ENCODE measurements at places on chromosomes 5 and 9.

GRCh38 chr5:174348311-174348981 lies 302.9 kb downstream of the NSG2 start:
- DNase-seq: no peak

DNA sequence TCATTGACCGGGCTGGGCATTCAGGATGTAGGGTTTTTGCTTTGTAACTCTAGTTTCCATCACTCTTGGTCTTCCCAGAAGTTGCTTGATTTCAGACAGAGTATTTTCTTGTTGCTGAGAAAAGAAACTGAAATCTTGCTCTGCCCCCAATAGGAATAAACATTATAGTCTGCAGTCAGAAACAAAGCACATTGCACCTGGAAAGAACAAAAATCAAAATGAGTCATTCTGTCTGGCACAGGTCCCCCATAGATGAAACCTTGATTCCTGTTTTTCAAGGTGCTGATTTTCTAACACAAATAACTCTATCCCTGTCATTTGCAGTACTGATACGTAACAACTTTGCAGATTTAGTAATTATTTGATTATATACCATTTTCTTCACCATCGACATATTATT lies 232.1 kb downstream of the FBXO4 start:
- no peak for DNase-seq

DNA sequence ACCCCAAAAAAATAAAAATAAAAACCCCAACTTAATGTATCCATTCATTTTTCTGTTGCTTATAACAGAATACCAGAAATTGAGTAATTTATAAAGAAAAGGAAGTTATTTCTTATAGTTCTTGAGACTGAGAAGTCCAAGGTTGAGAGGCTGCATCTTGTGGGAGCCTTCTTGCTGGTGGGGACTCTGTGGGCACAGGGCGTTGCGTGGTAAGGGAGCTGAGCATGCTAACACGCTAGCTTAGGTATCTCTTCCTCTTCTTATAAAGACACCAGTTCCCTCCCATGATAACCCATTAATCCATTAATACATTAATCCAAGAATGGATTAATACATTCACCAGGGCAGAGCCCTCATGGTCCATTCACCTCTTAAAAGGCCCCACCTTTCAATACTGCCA lies 150.9 kb downstream of the ZSWIM6 start:
- no peak for DNase-seq

GRCh38 chr5:96642281-96642640 lies 19.9 kb upstream of the CAST start:
- DNase-seq: no peak

- no peak for DNase-seq
Measured at GRCh38 chr9:95494022-95494415, 22.8 kb downstream of the PTCH1 start.

DNA sequence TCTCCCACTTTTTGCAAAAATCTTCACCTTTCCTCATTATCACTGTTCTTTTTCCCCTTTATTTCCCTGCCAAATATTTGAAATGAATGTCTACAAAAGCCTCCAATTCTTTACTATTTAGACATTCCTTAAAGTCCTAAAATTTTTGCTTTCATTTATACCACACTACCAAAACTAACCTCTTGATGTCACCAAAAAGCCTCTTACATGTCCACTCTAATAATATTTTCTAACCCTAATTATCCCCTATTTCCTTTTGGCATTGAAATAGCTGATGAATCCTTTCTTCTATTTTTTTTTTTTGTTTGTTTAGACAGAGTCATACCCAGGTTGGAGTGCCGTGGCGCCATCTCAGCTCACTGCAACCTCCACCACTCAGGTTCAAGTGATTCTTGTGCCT lies 32.3 kb upstream of the NRG2 start:
- no peak for DNase-seq

Measured in fibroblast of the conjunctiva (primary cell).